PC-3 (cell line): ENCODE measurements at places on chromosomes 11 and 22. TPM values are rescaled to one million over a fixed set of nuclear protein-coding genes. Genes with fewer than 3 reads are reported as not detected.

The MPPED2 gene
- not detected in 2 replicates for total RNA-seq

The TMEM191C gene
- 6.4 and 6.7 TPM in 2 replicates for total RNA-seq

The IGLL5 gene
- not detected in 2 replicates for total RNA-seq

The OR52H1 gene
- total RNA-seq: not detected in 2 replicates

The SMC1B gene
- 0.04 TPM in 1 of 2 replicates, not detected in the other for total RNA-seq

The KIRREL3 gene
- total RNA-seq: 0.44 TPM in 1 of 2 replicates, not detected in the other

The MICALL1 gene
- total RNA-seq: 20.1 and 29.9 TPM in 2 replicates

The OR5AR1 gene
- not detected in 2 replicates for total RNA-seq

DNA sequence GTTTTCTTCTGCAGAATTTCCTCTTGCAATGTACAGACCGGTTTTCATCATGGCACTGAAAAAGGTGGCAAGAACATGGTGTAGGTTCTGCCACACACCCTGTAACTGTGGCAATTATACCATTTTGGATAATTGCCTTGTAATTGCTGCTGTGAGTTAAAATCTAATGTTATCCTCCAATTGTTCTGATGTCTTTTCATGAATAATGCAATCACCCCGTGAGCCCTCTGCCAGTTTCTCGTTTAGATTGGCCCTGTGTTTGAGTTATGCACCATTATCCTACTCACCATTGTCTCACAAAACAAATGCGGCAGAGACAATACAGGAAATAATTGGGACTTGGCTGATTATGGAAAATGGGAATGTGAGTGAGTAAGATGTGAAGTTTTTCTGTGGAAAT lies 61.8 kb upstream of the MTNR1B start:
- 0 out of 2 replicates have a peak, but pooled peaks cover 6% of the 10 kb centered on the region for H3K27me3 ChIP-seq
- no peak overlapping the region for H3K4me3 ChIP-seq
- no peaks in the 10 kb centered on the region for H3K4me1 ChIP-seq
- DNase-seq: no peak

- peak overlapping the region; percentile 64; the same call in 1 of the 2 replicates for H3K27ac ChIP-seq
- H3K27me3 ChIP-seq: no peaks in the 10 kb centered on the region
- no peak overlapping the region for H3K4me3 ChIP-seq
These were observed 13.1 kb downstream of the UQCR10 start for GRCh38 chr22:29780220-29780619.

- H3K27me3 ChIP-seq: no peaks in the 10 kb centered on the region
- peak overlapping the region; percentile 92 for H3K4me3 ChIP-seq
- H3K27ac ChIP-seq: peak overlapping the region; percentile 79
- H3K4me1 ChIP-seq: peaks cover 15% of the 10 kb centered on the region
These were observed 844 bp downstream of the PCF11 start for GRCh38 chr11:83157594-83158356.

GRCh38 chr11:5277807-5278382 lies 8.2 kb upstream of the HBE1 start:
- no peaks in the 10 kb centered on the region for H3K27me3 ChIP-seq
- H3K4me3 ChIP-seq: no peak overlapping the region
- no peak for DNase-seq
- peaks cover 4% of the 10 kb centered on the region; the same call in 1 of the 2 replicates for H3K4me1 ChIP-seq
- no peaks in the 10 kb centered on the region for H3K36me3 ChIP-seq

GRCh38 chr22:20051927-20052308 lies 28.1 kb upstream of the DGCR8 start:
- no peak overlapping the region for H3K4me3 ChIP-seq
- no peaks in the 10 kb centered on the region for H3K27me3 ChIP-seq
- H3K36me3 ChIP-seq: no peaks in the 10 kb centered on the region
- DNase-seq: no peak
- H3K4me1 ChIP-seq: no peaks in the 10 kb centered on the region

GRCh38 chr11:10864688-10865087 lies 6.8 kb upstream of the ZBED5 start:
- H3K27me3 ChIP-seq: no peaks in the 10 kb centered on the region
- H3K36me3 ChIP-seq: no peaks in the 10 kb centered on the region
- H3K4me1 ChIP-seq: peaks cover 41% of the 10 kb centered on the region
- H3K27ac ChIP-seq: no peak overlapping the region
- H3K4me3 ChIP-seq: no peak overlapping the region
- DNase-seq: no peak

DNA sequence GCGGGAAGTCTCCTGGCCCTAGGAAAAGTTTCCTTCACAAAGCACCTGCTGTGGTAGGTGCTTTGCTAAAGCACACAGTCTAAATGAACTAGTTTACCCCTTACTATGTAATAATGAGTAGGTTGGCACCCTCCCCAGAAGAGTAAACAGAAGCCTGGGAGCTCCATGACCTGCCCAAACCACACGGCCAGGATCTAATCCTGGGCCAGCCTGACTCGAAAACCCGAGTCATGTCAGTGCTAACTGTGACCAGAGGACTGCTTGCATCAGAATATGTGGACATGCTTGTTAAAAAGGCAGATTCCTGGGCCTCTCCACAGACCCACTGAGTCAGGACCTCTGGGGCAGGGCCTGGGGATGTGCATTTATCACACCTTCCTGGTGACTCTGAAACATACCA lies 67.7 kb downstream of the PANX1 start:
- H3K27me3 ChIP-seq: no peaks in the 10 kb centered on the region
- no peak overlapping the region for H3K4me3 ChIP-seq
- DNase-seq: peak; percentile 49
- peaks cover 24% of the 10 kb centered on the region for H3K4me1 ChIP-seq
- H3K27ac ChIP-seq: no peak overlapping the region

- no peaks in the 10 kb centered on the region for H3K27me3 ChIP-seq
- peak overlapping the region; percentile 85 for H3K27ac ChIP-seq
- peak overlapping the region; percentile 54 for H3K4me3 ChIP-seq
- peaks cover 90% of the 10 kb centered on the region for H3K4me1 ChIP-seq
These were observed 81.0 kb downstream of the ETS1 start for GRCh38 chr11:128506356-128506755.

DNA sequence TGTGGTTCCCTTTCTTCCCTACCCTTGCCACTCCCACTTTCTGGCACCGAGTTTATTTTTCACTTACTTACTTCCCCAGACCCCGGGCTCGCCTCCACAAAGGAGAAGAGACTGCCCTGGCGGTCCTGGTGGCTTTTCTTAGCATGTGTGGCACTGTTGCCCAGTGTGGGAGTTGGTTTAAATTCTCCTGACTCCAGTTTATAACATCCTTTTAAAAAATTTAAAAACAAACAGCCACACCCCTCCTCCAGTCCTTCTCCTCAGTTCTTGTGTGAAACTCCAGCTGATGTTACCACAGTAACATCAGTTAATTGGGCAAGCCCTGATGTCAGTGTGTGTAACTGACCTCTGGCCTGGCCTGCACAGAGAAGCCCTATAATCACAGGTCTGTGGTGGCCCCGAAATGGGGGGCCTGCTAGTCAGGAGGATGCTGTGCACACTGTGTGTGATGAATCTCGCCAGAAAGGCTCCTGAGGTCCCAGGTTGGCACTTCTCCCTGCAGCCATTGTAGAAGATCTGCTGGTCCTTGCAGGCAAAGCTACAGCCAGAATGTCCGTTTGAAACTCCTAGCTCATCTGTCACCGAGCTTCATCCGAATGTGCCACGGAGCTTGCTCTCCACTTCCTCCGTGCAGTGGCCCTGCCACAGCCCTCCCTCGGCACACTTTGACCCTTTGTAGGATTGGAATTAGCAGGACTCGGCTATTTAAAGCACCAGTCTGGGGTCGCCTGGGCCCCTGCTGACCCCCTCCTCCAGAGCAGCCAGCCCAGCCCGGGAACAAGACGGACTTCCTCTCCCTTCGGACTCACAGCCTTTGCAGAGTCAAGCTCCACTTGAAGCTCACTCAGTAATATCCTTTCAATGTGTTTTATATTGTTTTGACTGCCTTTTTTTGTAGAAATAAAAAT lies 7.6 kb downstream of the YDJC start:
- H3K4me3 ChIP-seq: no peak overlapping the region
- H3K27ac ChIP-seq: no peak overlapping the region
- no peak for DNase-seq
- H3K4me1 ChIP-seq: no peaks in the 10 kb centered on the region

- peak; percentile 48 for DNase-seq
- H3K4me1 ChIP-seq: no peaks in the 10 kb centered on the region
- no peak overlapping the region for H3K27ac ChIP-seq
- no peak overlapping the region for H3K4me3 ChIP-seq
- H3K36me3 ChIP-seq: no peaks in the 10 kb centered on the region
- 0 out of 2 replicates have a peak, but pooled peaks cover 6% of the 10 kb centered on the region for H3K27me3 ChIP-seq
These were observed 85.8 kb downstream of the FANCF start for GRCh38 chr11:22539821-22540256.

DNA sequence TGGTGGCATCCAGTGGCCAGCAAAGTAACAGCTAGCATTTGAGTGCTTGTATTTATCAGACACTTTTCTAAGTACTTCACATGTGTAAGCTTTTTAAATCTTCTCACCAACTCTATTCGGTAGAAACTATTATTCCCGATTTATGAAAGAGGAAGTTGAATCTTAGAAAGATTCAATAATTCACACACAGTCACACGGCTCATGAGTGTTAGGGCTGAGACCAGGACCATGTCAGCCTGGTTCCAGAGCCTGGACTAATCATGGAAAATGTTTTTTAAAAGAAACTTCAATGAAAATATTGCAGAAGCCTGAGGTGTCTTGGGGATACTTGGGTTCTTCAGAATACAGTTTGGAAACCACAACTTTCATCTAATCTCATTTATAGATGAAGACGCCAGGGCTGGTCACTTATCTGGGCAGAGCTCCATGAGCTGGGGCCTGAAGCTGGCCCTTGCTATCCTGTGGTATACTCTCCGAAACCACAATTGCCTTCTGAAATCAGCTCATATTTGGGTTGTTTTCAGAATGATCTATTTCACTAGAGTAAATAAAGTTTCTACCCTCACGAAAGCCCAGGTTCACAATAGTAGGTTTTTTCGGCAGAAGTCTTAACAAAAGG lies 4.3 kb upstream of the CRTAM start:
- no peak overlapping the region for H3K4me3 ChIP-seq
- no peaks in the 10 kb centered on the region for H3K36me3 ChIP-seq
- H3K4me1 ChIP-seq: no peaks in the 10 kb centered on the region
- no peaks in the 10 kb centered on the region for H3K27me3 ChIP-seq
- no peak overlapping the region for H3K27ac ChIP-seq

- no peaks in the 10 kb centered on the region for H3K36me3 ChIP-seq
- no peak for DNase-seq
- no peak overlapping the region for H3K4me3 ChIP-seq
- no peak overlapping the region for H3K27ac ChIP-seq
These were observed 83.5 kb upstream of the THY1 start for GRCh38 chr11:119506436-119506835.

DNA sequence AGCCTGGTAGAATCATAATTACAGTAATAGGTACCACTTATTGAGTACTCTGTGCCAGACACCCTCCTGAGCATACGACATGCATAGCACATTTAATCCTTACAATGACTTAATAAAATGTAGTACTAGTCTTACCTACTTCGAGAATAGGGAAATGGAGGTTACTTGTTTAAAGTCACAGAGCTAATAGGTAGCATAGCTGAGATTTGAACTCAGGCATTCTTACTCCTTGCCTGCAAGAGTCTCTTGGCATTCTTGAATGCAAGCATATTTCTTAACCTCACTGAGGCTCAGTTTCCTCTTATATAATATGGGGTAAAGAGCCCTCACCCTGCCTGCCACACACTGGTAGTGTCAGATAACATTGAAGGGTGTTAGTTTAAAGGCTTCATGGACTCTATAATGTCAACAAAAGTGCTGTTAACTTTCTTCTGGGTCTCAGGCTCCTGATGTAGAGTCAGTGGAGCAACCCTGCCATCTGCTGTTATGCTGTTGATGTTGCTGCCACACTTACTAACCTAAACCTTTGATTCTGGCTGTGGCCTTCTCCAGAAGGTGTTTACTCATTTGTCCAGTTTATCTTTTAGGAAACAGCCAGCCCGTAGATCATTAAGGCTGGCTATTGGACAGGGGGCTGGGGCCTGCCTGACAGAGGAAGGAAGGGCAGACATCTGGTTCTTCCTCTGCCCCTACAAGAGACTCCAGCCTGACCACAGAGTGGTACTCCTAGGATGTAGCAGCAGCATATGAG lies 18.9 kb downstream of the LIMK2 start:
- no peaks in the 10 kb centered on the region for H3K27me3 ChIP-seq
- peaks cover 5% of the 10 kb centered on the region; the same call in 1 of the 2 replicates for H3K4me1 ChIP-seq
- peak; percentile 42 for DNase-seq
- no peak overlapping the region for H3K4me3 ChIP-seq
- H3K27ac ChIP-seq: no peak overlapping the region

GRCh38 chr11:8285228-8285627 lies 21.6 kb upstream of the LMO1 start:
- DNase-seq: no peak
- no peak overlapping the region for H3K4me3 ChIP-seq
- H3K36me3 ChIP-seq: no peaks in the 10 kb centered on the region
- no peak overlapping the region for H3K27ac ChIP-seq
- peaks cover 12% of the 10 kb centered on the region; the same call in 1 of the 2 replicates for H3K27me3 ChIP-seq

- no peak overlapping the region for H3K27ac ChIP-seq
- H3K36me3 ChIP-seq: no peaks in the 10 kb centered on the region
- DNase-seq: no peak
- H3K4me1 ChIP-seq: no peaks in the 10 kb centered on the region; the same call in 1 of the 2 replicates
- no peak overlapping the region for H3K4me3 ChIP-seq
- H3K27me3 ChIP-seq: peaks cover 20% of the 10 kb centered on the region; the same call in 1 of the 2 replicates
These were observed 71.0 kb upstream of the TTLL12 start for GRCh38 chr22:43257961-43258360.

DNA sequence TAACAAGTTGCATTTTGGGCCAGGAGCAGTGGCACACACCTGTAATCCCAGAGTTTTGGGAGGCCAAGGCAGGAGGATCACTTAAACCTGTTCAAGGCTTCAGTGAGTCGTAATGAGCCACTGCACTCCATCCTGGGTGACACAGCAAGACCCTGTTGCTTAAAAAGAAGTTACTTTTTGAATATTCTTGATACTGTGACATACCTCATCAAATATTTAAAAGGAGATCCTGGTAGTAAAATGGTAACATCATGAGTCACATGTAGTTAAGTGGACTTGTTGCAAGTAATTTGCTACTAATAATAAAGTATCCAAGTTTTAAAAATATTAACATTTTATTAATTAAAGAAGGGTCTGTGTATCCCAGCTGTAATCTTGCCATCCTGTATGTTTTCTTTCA lies 18.3 kb downstream of the HMGXB4 start:
- peaks cover 22% of the 10 kb centered on the region for H3K36me3 ChIP-seq
- H3K27ac ChIP-seq: no peak overlapping the region
- no peak overlapping the region for H3K4me3 ChIP-seq
- no peaks in the 10 kb centered on the region for H3K27me3 ChIP-seq
- peak; percentile 58 for DNase-seq

DNA sequence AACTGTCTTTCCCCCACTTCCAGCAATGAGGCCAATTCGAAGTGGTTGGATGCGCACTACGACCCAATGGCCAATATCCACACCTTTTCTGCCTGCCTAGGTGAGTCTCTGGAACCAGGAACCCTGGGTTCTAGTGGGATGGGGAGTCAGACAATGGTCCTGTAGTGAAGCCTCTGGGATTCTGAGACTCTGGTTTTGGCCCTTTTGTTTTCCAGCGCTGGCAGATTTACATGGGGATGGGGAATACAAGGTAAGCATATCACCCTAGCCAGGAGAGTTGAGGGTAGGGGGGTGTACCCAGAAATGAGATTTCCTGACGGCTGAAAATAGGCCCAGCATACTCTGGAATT lies 530 bp downstream of the BBS1 start:
- peak overlapping the region; percentile 88 for H3K4me3 ChIP-seq
- no peaks in the 10 kb centered on the region; the same call in 1 of the 2 replicates for H3K36me3 ChIP-seq
- H3K27me3 ChIP-seq: no peaks in the 10 kb centered on the region
- no peak for DNase-seq
- peaks cover 10% of the 10 kb centered on the region for H3K4me1 ChIP-seq
